ENCODE measurements at places on chromosomes 13 and 19. TPM values are rescaled to one million over a fixed set of nuclear protein-coding genes. Genes with fewer than 3 reads are reported as not detected.

DNA sequence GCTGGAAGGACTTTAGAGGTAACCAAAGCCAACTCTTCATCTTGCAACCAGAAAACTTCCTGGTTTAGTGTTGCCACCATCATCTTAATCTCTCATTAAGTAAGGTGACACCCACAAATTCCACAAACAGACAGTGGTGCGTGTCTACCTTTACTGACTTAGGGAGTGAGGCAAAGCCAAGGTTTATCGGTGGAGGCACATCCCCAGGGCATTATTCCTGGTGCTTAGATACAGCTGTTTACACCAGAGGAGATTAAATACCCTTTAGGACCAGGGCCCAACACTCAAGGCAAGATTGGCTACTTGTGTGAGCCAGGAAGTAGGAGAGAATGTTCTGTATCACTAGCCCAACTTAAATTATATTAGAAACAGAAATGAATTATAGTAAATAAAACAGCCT, 9.5 kb downstream of the STOML3 start:
- no peak for DNase-seq

GRCh38 chr19:35320065-35320713, 8.8 kb upstream of the CD22 start:
- no peak for DNase-seq

ZNF575 gene
- total RNA-seq: 1.3 TPM

GRCh38 chr13:42893214-42893671, 98.8 kb downstream of the EPSTI1 start:
- DNase-seq: peak; percentile 11

SHISA2 gene
- total RNA-seq: 5.5 TPM

DNA sequence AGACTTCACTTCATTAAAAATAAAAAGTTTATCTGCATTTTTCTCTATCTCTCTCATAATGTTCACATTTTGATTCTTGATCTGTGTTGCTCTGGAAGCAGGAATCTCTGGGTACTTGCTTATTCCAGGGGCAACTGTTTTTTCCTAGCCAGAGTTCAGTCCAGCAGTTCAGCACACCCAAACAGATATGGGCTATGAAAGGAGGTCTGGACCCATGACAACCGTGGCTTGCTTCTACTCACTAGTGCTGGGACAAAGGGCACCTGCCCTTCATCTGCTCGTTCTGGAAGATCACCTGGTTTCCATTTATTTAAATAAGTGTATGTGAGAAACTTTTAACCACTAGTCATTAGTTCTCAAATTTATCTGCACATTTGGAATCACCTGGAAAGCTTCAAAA, 36.0 kb downstream of the POLR1D start:
- DNase-seq: no peak
